Activated CD8-positive, alpha-beta T cell treated with anti-CD3 and anti-CD28 coated beads for 36 hours (primary cell): ENCODE measurements at places on chromosomes 5 and 9. TPM values are rescaled to one million over a fixed set of nuclear protein-coding genes. Genes with fewer than 3 reads are reported as not detected.

- DNase-seq = no peak
Measured at GRCh38 chr9:111766066-111766465, 28.7 kb downstream of the SHOC1 start.

DNA sequence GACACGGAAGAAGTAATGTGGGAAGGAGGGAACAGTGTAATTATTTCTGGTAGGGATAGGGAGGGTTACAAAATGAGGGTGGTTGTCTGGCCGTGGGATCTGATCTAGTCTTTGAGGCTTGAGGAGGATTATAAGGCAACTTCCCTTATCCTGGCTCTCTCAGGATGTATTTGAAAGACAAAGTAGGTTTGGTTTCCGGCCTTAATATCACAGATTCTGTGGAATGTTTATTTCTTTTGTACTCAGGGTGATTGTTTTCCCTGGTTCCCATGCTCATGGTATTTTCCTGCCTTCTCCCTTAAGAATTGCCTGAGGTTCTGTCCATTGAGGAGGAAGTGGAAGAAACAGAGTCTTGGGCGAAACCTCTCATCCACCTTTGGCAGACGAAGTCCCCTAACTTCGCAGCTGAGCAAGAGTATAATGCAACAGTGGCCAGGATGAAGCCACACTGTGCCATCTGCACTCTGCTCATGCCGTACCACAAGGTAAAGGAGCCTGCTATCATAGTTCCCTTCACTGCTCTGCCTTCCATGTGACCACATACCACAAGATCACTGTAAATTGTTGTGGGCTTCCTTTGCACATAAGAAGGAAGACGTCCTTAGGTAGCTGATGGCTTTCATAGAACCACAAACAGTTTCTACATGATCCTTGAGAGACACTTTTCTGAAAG is 253.8 kb downstream of the KDM4C start:
- DNase-seq = peak; percentile 26

Gene DIPK1B
- total RNA-seq = not detected

DNA sequence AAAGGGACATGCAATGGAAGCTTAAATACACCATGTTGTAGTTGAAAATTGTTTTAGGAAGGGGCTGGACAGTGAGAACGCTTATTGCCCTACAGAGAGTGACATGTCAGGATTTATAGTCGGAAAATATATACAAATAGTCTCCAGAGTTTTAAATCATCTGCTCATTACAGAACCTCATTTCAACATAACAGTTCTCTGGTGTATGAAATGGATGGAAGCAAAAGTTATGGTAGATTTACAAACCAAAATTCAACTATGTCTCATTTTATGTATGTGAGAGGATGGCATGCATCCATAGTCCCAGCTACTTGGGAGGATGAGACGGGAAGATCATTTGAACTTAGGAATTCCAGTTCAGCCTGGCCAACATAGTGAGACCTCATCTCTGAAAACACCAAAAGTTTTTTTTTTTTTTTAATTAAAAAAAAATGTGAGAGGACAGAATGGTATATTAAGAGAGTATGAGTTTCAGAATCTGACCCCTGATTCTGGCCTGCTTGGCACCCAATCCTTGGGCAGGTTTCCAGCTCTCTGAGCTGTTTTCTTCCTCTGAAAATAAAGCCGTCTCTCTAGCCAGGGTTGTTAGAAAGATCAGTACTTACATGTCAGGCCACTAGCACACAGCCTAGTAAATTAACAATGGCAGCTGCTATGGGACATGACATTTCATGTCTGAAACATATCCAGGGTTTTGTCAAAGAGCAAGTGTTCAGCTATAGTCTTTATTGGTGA is 40.1 kb downstream of the IQGAP2 start:
- DNase-seq = no peak

GRCh38 chr5:134515801-134516200 is 9.7 kb upstream of the JADE2 start:
- DNase-seq = no peak
